ENCODE measurements at places on chromosomes 3 and 15. TPM values are rescaled to one million over a fixed set of nuclear protein-coding genes. Genes with fewer than 3 reads are reported as not detected.

Gene VGLL3
- total RNA-seq, result 14.7 TPM

Gene SEMA3B
- 53.6 TPM for total RNA-seq

Gene KLF15
- total RNA-seq, result 21.6 TPM

Gene PCOLCE2
- total RNA-seq, result 6.2 TPM

Gene ANKRD63
- not detected for total RNA-seq

Gene CTXND1
- 0.73 TPM for total RNA-seq

Gene GREM1
- total RNA-seq, result 5.3 TPM

Gene LMAN1L
- total RNA-seq, result 83.5 TPM

Gene MYO1E
- 113 TPM for total RNA-seq

Gene GRK7
- total RNA-seq, result 0.29 TPM

Gene CCDC33
- total RNA-seq, result 0.73 TPM

Gene DYNC1LI1
- total RNA-seq, result 38.7 TPM

Gene FBXO40
- not detected for total RNA-seq

Gene PIK3CB
- 11.6 TPM for total RNA-seq

Gene PLA2G4E
- not detected for total RNA-seq

Gene ZNF501
- not detected for total RNA-seq

Gene GPR62
- total RNA-seq, result not detected

Gene SNTN
- not detected for total RNA-seq

Gene FBXO22
- 100 TPM for total RNA-seq

Gene ST6GAL1
- 18.1 TPM for total RNA-seq

Gene SEMA5B
- not detected for total RNA-seq

Gene RNU6-1
- total RNA-seq, result not detected

Gene GOLGA8H
- total RNA-seq, result 0.43 TPM

Gene DYNLT2B
- not detected for total RNA-seq

Gene SOX2
- total RNA-seq, result 9.8 TPM

Gene CILP
- total RNA-seq, result 17.6 TPM

Gene CCDC39
- total RNA-seq, result 11.7 TPM

Gene CLDN18
- total RNA-seq, result 931 TPM

Gene TMPRSS7
- total RNA-seq, result not detected

Gene GOLGA8K
- total RNA-seq, result not detected

Gene ISLR2
- total RNA-seq, result 4.4 TPM

Gene TF
- total RNA-seq, result 0.45 TPM

Gene RTP1
- total RNA-seq, result not detected

Gene GAP43
- not detected for total RNA-seq

Gene ACTC1
- total RNA-seq, result 1.8 TPM

Gene SLC24A5
- not detected for total RNA-seq

Gene ADIPOQ
- total RNA-seq, result not detected

Gene RPP14
- 11.6 TPM for total RNA-seq

Gene MFN1
- 45.1 TPM for total RNA-seq

Gene LEKR1
- total RNA-seq, result 2.2 TPM

Gene LRRC3B
- not detected for total RNA-seq

Gene SLC22A14
- not detected for total RNA-seq

Gene GPX1
- total RNA-seq, result 239 TPM

Gene HAUS2
- total RNA-seq, result 4.9 TPM

Gene PRTG
- total RNA-seq, result not detected
